ENCODE measurements at places on chromosomes 7 and 10. TPM values are rescaled to one million over a fixed set of nuclear protein-coding genes. Genes with fewer than 3 reads are reported as not detected.

- no peak for DNase-seq
These were observed 41.5 kb upstream of the EPC1 start for GRCh38 chr10:32388258-32389027.

- DNase-seq, result no peak
These were observed 2.1 kb upstream of the RALA start for GRCh38 chr7:39621261-39621660.

DNA sequence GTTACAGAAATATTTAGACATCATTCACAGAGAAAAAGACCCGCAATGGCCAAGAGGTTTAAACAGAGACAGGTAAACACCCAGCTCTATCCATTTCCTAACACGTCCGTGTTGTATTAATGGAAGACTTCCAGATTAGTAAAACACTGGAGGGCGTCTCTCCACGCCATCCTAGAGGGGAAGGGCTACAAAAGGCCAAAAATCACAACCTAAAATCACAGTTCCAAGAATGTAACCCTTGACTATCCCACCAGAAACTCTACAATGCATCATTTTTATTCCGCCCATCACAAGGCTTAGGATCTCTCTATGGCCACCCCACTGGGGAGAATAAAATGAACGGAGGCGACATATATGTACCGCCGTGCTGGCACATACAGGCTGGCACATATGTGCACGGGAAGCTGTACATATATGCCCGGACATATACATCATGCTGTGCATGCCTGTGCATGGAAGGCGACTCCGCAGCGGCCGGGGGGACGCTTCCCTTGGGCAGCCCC lies 734 bp downstream of the PCLO start:
- no peak for DNase-seq

- DNase-seq, result no peak
These were observed 54.9 kb upstream of the CAMK2B start for GRCh38 chr7:44380189-44380830.

GRCh38 chr7:5477723-5478531 lies 54.3 kb upstream of the TNRC18 start:
- no peak for DNase-seq

GRCh38 chr7:139687211-139687954 lies 90.4 kb downstream of the HIPK2 start:
- no peak for DNase-seq

- no peak for DNase-seq
These were observed 72.9 kb upstream of the ARMC3 start for GRCh38 chr10:22854935-22855421.

TDRD1 gene
- total RNA-seq, result 0.31 TPM

Data from activated naive CD4-positive, alpha-beta T cell treated with anti-CD3 and anti-CD28 coated beads, Interleukin-2, amount 50 U/mL, for 72 hours (primary cell).